IMR-90 (cell line): ENCODE measurements at places on chromosomes 1 and 21. TPM values are rescaled to one million over a fixed set of nuclear protein-coding genes. Genes with fewer than 3 reads are reported as not detected.
A peak's percentile ranks its signal among the peaks of the same experiment; 100 is the strongest.

Gene BACE2
- total RNA-seq, result 17.0 and 18.1 TPM in 2 replicates

Gene KCNH1
- total RNA-seq, result 0.54 and 0.56 TPM in 2 replicates

Gene LDLRAD1
- not detected in 2 replicates for total RNA-seq

Gene PLPP3
- total RNA-seq, result 46.4 and 56.6 TPM in 2 replicates

Gene NBPF6
- total RNA-seq, result not detected in 2 replicates

Gene SELENBP1
- total RNA-seq, result 21.1 and 21.3 TPM in 2 replicates

Gene LCE3D
- not detected in 2 replicates for total RNA-seq

Gene TMCC2
- total RNA-seq, result 2.0 and 2.2 TPM in 2 replicates

Gene ZNF670
- total RNA-seq, result 4.5 and 5.6 TPM in 2 replicates

Gene HLX
- 3.9 and 4.3 TPM in 2 replicates for total RNA-seq

DNA sequence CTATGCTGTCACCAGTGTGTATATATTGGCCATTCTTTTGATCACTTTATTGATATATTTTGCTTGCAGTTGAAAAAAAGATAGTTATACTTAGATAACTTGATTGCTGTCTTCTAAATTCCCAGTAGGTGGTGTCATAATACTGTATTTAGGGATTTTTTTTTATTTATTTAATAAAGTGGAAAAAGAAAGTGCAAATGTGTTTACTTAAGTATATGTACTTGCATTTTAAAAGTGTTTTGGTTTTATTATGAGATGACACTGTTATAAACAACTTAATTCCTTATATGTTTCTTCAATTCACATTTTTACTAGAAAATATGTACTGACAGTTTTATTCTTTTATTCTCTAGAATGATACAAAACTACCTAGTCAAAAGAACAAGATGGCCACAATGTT lies 164.8 kb downstream of the USP25 start:
- DNase-seq, result peak; percentile 38

- no peak for DNase-seq
Measured at GRCh38 chr1:54846301-54846700, 40.7 kb downstream of the DHCR24 start.

- DNase-seq, result no peak
Measured at GRCh38 chr21:45280178-45280821, 7.4 kb downstream of the POFUT2 start.

DNA sequence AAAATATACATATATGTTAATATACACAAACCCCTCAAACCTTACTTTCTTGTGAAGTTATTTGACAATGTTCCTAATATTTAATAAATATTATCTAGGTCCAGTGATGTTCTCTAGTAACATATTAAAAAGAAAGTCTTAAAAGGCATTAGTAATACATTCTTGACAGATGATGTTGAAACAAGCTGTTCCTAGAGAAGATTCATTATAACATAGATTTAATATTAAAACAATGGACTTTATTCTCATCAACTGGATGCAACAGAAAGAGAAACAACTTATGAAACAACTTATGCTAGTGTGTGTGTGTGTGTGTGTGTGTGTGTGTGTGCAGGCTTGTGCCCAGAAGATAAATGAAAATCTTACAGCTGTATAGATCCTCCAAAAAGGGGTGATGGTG lies 68.5 kb upstream of the PLXNA2 start:
- DNase-seq, result no peak

GRCh38 chr1:219489636-219490035 lies 123.3 kb downstream of the ZC3H11B start:
- DNase-seq, result no peak

GRCh38 chr1:101131239-101131843 lies 105.5 kb upstream of the S1PR1 start:
- no peak for DNase-seq

DNA sequence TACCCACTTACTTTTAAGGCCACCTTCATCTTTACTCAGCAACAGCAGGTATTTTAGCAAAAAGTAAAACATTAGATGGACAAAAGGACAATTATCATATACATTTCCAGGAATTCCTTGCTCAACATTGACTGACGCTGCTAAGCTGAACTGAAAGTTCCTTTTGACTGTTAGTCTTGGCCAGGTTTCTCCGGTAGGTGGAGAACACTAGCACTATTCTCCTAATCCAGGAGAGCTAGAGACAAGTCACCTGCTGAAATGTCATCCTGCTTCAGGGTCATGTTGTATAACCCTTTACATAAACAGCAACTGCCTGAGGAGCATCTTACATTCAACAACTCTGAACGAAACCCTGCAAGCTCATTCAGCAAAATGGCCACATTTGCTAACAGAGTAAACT lies 109.0 kb upstream of the ESRRG start:
- DNase-seq, result no peak

GRCh38 chr1:25692560-25692959 lies 76.0 kb downstream of the MAN1C1 start:
- no peak for DNase-seq

DNA sequence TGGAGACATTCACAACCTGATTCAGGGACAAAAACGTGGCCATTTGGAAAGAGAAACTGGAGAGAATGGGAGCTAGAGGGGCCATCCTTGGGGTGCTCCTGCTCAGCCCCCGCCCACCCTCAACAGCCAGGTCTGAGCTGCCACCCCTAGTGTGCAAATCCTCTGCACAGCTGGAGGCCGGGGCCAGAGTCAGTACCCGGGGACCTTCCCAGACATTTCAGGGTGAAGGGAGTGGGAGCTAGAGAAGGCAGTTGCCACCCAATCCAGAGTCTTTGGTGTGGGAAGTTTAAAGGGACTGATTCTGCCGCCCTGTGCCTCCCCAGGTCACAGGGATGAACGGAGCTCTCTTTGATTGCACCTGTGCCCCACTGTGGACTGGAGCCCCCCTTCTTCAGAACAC lies 397.4 kb downstream of the MATN1 start:
- DNase-seq, result no peak

DNA sequence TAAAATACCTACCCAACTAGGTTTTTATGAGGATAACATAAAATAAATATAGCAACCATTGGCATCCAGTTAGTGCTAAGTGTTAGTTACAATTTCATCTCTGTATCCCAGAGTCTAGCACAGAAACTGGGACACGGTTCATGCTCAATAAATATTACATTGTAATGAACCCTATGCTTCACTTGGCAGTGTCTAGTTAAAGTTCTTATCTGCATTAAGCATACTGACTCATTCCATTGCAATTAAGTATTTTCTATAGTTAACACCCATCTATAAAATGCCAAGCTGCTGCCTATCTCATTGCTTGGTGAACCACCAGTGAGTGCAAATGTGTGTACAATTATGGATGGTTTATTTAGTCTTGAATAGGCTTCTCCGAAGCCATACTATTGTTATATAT lies 15.2 kb downstream of the CHML start:
- no peak for DNase-seq

DNA sequence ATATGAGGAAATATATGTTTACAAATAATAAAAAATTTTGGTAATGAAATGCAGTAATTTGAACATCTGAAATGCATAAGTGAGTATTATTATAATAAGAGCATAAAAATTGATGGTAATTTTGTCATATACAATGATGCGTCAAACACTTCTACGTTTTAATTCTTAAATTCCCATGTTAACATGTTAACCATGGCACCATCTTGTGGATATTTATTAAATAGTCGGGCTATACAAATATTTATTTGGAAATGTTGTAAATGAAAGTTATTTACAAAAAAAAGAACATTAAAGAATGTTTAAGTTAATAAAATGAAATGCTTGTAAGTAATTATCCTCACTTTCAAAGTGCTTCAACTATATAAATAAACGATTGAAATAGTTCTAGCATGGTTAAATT lies 57.2 kb upstream of the C1orf185 start:
- DNase-seq, result no peak

- no peak for DNase-seq
Measured at GRCh38 chr1:26890467-26890796, 349 bp upstream of the GPN2 start.

DNA sequence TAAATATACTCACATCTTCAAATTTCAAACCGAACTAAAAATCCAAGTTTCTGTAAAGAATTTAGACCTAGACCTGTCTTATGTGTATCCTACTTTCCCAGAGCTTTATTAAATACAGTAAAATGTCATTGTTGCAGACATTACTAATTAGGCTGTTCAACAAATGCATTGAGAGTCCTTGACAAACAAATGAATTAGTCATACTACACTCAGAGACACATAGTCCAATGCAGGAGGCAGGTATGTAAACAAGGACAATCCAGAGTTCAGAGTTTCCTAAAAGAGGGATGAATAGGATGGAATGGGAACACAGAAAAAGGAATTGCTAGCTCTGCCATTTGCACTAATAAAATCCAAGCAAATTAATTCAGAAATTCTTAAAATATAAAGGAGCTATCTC lies 1.6 kb upstream of the EGLN1 start:
- DNase-seq, result no peak

GRCh38 chr1:51516649-51517158 lies 2.4 kb downstream of the EPS15 start:
- peak; percentile 13 for DNase-seq

DNA sequence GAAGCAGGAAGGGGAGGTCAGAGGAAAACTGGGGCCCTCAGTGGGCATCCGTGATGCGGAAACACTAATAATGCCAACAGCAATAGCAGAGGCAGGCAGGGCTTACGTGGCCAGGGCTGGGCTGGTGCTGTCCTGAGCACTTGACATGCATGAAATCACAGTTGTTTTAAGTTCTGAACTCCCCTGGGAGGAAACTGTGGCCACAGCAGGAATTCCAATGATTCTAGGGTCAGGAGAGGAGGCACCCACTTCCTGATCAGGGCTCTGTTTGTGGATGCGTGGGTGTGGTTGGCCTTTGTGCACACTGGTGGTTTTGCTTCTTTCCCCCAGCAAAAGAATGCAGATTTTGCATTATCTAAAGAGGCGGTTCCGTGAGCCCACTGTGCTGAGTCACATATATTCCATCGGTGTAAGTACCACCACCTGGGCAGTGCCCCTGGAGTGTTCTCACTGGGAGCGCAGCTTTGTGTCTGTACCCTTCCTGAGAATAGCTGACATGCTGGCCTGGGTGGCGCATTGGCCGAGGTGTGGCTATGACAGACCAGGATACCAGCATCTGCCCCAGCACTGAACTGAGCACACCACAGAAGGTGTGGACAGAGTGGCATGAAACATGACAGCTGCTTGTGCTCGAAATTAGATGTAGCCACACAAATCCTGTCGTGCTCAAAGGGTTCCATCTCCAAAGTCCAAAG lies 71.0 kb downstream of the PDE9A start:
- peak; percentile 92 for DNase-seq

- DNase-seq, result no peak
Measured at GRCh38 chr1:206002160-206002559, 1.0 kb downstream of the RAB7B start.

GRCh38 chr1:234541286-234541975 lies 62.5 kb upstream of the TARBP1 start:
- DNase-seq, result peak; percentile 62

DNA sequence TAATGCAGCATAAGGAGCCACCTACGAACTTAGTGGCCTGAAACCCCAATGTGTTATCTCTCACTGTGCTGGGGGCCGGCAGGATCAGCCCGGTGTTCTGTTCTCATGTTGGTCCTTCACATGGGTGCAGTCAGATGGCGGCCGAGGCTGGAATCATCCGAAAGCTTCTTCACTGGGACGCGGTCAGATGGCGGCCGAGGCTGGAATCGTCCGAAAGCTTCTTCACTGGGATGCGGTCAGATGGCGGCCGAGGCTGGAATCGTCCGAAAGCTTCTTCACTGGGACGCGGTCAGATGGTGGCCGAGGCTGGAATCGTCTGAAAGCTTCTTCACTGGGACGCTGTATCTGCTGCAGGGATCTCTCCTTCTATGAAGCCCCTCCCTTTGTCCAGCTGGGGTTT lies 12.6 kb upstream of the PCBP3 start:
- DNase-seq, result no peak

- no peak for DNase-seq
Measured at GRCh38 chr21:42694751-42695696, 41.6 kb downstream of the PDE9A start.

GRCh38 chr21:45250272-45250671 lies 37.4 kb downstream of the POFUT2 start:
- DNase-seq, result no peak

DNA sequence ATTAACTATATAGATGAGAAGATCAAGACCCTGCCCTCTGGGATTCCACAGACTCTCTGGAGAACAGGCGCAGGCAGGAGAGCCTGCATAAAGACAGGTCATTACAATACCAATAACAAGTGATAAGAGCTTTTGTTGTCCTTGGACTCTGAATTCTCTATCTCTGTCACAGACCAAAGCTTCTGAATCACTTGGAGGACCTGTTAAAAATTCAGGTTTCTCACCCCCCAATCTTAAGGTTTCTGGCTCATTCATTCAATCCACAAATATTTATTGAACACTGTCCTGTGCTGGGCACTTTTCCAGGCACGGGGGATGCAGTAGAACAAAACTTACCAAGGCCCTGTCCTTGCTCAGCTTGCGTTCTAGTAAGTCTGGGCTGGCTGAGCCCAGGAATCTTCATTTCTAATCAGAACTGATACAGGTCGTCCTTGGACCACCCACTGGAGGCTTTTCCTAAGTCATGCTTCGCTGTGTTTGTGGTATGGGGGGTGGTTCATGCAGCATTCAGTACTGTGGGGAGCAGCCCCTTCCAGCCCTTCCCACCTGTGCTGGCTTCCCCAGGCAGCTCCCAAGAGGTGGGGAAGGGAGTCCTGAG lies 1.4 kb downstream of the EFNA4 start:
- no peak for DNase-seq

- no peak for DNase-seq
Measured at GRCh38 chr1:43286115-43286514, 734 bp upstream of the C1orf210 start.
